T-helper 2 cell (primary cell): ENCODE measurements at places on chromosomes 16 and 17.

DNA sequence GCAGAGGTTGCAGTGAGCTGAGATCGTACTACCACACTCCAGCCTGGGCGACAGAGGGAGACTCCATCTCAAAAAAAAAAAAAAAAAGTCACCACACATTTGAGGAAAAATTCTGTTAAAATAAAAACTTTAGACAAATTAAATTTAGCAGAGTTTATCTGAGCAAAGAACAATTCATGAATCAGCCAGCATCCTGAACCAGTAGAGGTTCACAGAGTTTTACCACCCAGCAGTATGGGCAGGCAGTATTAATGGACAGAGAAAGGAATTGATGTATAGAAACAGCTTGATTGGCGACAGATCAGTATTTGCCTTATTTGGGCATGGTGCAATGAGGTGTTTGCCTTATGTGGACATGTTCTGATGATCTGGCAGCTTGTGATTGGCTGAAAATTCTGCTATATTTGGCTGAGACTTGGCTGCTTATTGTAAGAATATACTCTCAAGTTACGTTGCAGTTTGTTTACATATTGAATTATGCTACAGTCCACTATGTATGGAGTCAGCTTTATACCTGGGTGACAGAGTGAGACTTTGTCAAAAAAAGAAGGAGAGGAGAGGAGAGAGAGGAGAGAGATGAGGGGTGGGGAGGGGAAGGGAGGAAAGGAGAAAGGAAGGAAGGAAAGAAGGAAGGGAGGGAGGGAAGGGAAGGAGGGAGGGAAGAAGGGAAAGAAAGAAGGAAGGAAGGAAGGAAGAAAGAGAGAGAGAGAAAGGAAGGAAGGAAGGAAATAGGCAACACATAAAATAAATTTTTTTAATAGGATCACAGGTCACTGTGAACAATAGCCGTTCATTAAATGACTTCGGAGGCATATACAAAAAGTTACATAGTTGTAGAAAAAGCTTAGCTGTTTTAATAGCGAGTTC is 14.6 kb downstream of the ABCC3 start:
- DNase-seq = no peak

DNA sequence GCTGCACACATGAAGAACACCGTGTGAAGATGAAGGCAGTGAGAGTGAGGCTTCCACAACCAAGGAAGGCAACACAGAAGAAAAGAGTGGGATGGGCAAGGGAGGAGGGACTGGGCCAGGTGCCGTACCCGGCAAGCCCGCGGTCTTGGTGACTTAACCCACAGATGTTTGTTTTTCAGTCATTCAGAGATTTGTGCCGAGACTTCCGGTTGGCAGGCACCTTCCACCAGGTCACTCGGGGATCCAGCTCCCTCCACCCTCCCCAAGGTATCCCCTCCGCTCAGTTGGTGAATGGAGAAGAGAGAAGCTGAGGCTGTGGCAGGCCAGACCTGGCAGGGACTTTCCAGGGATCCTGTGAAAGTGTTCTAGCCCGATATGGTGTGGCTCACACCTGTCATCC is 4.9 kb upstream of the KREMEN2 start:
- DNase-seq = no peak

DNA sequence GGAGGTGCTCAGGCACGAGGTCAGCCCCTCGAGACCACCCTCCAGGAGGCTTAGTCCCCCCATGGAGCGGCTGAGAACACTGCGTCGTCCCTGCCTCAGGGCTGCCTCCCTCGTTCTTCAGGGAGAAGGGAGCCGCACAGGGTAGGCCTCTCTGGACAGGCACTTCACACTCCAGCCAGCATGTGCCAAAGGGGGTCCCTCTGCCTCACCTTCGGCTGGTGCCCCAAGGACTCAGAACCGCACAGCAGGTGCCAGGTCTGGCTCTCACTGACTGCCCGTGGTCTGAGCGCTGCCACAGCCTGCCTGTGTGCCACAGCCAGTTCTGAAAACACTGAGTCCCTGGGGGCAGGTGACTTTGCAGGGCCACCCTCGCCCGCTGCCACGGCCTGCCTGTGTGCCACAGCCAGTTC is 7.1 kb downstream of the P2RX5 start:
- no peak for DNase-seq

DNA sequence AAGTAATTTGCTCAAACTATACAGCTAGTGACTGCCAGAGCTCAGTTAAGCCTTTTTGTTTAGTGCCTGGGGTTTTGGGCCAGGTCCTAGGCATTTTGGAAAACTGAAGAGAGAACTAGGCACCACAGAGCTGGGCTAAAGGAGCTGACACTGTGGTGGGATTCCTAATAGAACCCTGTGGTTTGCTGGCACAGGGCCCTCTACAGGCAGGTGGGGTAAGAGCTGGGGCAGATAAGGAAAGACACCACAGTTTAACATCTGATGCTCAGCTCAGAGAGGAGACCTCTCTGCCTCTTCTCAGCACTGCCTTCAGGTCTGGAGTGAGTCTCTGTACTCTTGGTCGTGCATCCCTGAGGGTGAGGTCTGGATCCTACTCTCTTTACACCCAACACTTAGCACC is 121.2 kb downstream of the SNX11 start:
- DNase-seq = no peak

DNA sequence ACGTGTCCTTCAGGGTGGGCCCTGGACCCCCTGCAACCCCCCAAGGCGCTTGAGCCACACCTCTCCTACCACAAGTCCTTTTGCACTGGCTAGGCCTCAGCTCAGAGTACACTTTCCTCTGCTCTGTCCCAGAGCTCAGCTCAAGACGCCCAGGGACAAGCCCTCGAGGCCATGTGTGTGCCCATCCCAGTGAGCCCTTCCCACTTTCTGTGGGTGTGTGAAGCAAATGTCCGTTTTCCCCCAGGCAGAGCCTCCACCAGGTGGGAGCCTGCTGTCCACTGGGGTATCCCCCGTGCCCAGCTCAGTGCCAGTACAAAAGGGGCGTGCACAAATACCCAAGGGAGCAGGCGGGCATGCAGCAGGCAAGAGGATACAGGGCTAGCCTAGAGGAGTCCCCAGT is 18.4 kb downstream of the KIFC3 start:
- DNase-seq = no peak

DNA sequence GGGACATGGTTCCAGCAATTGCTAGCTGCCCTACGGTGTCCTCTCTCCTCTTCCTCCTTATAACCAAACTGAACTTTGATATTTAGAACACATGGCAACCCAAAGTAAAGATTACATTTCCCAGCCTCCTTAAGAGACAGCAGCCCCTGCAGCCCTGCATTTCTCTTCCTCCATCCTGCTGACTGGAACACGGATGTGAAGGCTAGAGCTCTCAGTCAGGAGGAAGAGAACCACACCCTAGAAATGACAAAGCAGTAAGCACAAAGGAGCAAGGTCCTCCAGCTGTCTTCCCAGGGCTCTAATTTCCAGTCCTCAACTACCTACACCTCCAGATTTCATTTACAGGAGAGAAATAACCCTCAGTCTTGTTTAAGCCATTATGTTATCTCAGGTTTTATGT is 10.9 kb downstream of the DYNC1LI2 start:
- DNase-seq = no peak
